ENCODE measurements at places on chromosomes 7 and 10. TPM values are rescaled to one million over a fixed set of nuclear protein-coding genes. Genes with fewer than 3 reads are reported as not detected.

The STEAP4 gene
- 10.1 TPM for total RNA-seq

The CYP3A7 gene
- 0.39 TPM for total RNA-seq

The HTR5A gene
- not detected for total RNA-seq

The DPYSL4 gene
- 0.99 TPM for total RNA-seq

The OPN1SW gene
- total RNA-seq: not detected

All from skin of body (tissue), 3 donors.